Stimulated activated CD8-positive, alpha-beta memory T cell treated with anti-CD3 and anti-CD28 coated beads, Interleukin-7, amount 100 ng/mL, for 1 hour (primary cell): ENCODE measurements at places on chromosomes 16 and 17.

GRCh38 chr17:64244165-64244564 is 18.9 kb downstream of the TEX2 start:
- no peak for DNase-seq

DNA sequence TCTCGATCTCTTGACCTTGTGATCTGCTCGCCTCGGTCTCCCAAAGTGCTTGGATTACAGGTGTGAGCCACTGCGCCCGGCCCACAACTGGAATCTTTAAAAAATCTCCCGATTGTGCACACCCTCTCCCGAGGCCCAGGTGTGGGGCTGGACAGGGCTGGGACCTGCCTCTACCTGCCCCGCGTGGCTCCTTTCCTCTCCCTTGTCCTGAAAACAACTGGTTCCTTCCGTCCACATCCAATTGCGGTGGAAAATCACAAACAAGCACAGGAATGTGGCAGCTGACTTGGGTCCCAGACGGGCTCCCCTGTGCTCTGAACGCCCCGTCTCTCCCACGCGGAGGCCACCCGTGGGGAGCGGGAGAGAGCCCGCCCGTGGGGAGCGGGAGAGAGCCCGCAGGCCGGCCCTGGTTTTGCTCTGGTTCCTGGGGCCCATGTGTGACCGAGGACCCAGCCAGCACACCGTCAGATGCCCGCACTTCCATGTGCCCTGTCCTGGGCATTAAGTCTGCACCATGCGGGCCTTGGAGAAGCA is 3.0 kb upstream of the TMEM204 start:
- DNase-seq = no peak

GRCh38 chr16:48632137-48632774 is 22.3 kb upstream of the N4BP1 start:
- DNase-seq = no peak

- DNase-seq = no peak
Measured at GRCh38 chr17:59778996-59779395, 71.5 kb downstream of the VMP1 start.

GRCh38 chr17:72456075-72456474 is 335.3 kb downstream of the SOX9 start:
- no peak for DNase-seq

- no peak for DNase-seq
Measured at GRCh38 chr16:68022278-68022727, 729 bp downstream of the DDX28 start.

GRCh38 chr16:64544859-64545258 is 577.0 kb downstream of the CDH11 start:
- DNase-seq = no peak

GRCh38 chr17:36612323-36612722 is 10.9 kb downstream of the MRM1 start:
- no peak for DNase-seq

GRCh38 chr16:82639666-82640336 is 13.0 kb downstream of the CDH13 start:
- DNase-seq = no peak

- DNase-seq = no peak
Measured at GRCh38 chr16:23855010-23855409, 19.2 kb downstream of the PRKCB start.

DNA sequence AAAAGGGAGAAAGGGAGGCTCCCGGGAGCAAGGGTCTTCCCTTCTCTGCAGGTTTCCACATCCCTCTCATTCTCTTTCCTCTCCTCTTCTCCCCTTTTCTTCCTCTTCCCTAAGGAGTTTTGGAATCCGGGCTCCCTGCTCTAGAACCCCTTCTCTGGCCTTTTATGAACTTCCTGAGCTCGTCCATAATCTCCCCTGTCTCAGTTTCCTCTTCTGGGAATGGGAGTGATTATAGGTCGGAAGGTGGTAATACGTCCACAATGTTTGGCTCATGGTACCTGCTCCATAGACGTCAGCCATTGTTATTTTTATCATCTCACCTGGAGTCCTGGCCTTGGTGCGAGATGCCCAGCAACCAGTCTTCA is 467 bp upstream of the EMP2 start:
- no peak for DNase-seq

DNA sequence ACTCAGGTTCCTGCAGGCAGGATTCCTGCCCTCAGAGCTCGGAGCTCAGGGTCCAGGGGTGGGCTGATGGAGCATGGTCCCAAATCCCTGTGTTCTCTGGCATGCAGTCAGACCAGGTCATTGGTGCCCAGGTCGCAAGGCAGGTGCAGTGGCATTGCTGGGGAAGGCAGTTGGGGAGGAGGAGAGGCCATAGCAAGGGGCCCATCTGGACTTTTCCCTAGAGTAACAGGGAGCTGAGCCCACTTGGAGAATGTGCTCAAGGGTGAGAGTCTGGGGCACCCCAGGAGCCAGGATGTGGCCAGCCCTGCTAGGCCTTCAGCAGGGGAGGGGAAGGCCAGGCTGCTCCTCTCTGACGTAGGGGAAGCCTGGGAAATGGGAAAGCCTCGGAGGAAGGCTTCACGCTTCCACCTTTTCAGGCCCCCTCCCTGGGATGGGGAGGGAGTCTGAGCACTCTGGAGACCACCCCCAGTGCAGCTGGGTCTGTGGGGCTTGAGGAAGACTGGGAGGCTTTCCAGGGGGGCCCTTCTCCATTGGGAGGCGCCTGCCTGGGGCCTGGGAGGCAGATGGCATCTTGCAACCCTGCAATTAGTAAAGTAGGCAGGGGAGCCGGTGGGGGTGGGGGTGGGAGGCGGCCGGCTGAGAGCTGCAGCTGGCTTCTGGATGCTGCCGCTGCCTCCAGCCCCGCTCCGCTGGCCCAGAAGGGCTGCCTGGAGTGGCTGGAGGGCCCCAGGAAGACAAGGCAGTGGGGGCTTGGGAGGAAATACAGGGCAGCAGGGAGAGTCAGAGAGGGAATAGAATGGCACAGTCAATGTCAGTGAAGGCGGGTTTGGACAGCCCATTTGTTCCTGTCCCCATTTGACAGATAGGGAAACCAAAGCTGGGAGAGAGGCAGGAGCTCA is 21.1 kb upstream of the DOK4 start:
- no peak for DNase-seq

- DNase-seq = no peak
Measured at GRCh38 chr16:6557353-6558023, 775.2 kb upstream of the RBFOX1 start.

GRCh38 chr16:85579191-85579590 is 33.9 kb upstream of the GSE1 start:
- no peak for DNase-seq

DNA sequence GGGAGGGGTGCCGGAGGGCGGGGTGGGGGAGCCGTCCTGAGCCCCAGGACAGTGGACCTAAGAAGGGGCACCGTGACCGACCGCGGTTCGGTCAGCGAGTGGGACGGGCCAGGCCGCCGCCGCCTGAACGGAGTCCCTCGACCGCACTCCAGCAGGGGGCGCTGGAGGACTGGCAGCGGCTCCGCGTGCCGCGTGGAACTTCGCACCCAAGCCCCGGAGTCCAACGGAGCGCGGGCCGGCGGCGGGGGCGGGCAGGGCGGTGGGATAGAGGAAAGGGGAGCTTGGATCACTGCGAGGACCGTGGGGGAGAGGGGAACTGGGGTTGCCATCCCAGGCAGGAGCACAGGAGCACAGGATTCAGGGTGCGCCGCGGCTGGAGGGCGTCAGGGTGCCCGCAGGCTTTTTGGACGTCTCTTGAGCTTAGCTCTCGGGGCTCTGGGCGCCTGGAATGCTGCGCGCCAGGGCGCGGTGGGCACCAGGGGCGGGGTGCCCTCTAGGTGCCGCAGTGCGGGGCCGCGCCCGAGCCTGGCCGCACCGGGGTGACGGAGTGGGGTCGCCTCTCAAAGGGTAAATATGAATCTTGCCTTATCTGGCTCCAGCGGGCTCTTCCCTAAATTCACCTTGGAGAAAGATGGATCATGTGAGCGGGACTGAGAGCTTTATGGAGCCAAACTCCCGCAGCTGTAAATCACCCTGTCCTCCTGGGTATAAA is 379 bp upstream of the OTOP2 start:
- peak; percentile 25 for DNase-seq

DNA sequence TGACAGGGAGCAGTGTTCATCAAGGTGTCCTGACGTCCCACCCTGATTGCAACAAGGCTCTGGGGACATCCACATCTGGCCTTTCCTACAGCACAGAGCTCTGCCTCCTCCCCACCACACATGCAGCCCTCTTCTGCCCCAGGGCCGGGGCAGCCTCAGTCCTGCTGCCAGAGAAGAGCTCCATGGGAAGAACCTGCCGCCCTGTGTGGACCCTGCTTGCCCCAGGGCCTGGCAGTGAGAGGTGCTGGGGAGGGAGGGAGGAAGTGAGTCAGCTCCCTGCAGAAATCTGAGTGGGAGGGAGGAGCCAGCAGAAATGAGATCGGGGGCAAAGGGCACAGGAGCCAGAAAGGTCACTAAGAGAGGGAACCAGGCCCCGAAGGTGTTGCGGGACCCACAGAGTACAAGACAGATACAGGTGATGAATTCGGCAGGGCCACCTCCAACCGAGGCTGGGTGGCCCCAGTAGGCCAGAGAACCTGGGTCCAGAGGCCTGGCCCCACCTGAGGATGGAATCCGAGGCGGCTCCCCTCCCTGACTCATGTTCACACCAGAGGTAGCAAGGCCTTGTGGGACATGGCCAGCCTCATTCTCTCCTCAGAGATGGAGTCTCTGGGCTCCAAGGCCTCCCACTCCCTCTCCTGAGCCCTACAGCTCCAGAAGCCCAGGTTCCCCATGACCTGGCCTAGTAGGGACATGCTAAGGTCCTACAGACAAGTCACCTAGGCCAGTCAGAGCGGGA is 24.8 kb downstream of the MYO18A start:
- no peak for DNase-seq

- no peak for DNase-seq
Measured at GRCh38 chr17:7046127-7046724, 2.3 kb upstream of the SLC16A11 start.

DNA sequence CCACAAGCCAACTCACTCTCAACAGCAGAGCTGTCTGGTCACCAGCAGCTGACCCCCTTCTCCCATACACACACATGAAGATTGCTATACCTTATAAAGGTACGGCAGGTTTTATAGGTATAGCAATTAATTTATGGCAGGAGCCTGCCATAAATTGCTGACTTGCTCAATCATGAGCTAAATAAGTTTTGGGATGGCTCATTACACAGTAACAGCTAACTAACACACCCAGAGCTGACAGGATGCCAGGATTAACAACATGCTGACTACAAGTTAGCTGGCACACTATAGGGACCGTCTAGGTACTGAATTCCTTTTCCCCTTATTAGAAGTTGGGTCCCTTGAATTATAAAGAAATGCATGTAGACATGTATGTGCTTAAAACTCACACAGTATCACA is 150.3 kb upstream of the KCNJ18 start:
- DNase-seq = no peak

GRCh38 chr16:78195797-78196196 is 96.3 kb downstream of the WWOX start:
- DNase-seq = no peak

GRCh38 chr17:76504117-76504516 is 2.9 kb upstream of the RHBDF2 start:
- no peak for DNase-seq

GRCh38 chr17:48644910-48645557 is 18.9 kb upstream of the HOXB9 start:
- DNase-seq = no peak

DNA sequence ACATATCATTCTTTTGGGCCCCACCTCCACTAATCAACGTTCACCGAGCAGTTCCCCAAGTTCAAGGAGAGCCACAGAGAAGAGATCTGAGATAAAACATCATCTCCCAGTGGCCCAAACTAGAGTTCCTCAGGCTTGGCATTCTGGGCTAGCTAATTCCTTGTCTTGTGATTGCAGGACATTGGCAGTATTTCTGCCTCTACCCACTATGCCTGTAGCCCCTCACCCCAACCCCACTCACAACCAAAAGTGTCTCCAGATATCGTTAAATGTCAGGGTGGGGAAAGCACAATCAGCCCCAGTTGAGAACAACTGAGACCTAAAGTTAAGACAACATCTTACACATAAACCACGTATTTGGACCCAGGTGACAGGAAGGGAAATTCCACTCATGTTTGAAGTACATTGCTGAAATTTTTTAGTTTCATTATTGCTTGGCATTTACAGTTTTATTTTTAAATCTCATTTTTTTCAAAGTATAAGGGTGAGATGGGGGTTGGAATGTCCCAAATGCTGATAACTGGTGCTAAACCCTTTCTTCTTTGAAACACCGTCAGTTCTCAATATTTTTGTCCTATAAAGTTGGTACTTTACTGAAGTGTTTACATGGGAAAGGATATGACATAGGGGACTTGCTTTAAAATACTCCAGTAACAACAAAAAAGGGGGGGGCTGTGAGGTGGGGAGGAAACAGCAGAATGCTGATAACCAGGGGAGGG is 13.6 kb downstream of the ZC3H7A start:
- DNase-seq = no peak

DNA sequence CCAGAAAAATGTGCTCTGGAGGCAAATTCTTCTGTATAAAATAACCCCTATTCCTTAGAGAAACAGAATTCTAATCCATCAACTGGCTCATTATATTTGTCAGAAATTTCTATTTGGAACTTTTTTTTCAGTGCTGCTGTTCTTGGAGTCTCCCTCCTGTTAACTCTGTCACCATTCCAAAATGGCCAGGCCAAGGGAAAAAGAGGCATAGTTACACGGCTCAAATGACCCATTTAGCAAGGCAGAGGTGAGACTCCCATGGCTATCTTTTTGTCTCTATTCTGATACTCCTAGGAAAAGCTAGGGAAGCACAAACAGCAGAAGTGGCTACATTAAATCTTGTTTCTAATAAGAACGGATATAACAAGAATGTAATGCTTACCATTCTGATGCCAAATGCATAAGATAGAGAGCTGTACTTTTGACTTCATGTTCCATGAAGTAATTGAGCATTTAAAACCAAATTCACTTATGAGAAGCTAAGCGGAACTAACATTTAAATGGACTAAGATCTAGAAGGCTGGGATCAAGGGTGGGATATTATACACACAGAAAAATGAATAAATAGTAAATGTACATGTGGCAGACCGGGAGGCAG is 64.4 kb upstream of the CORO6 start:
- DNase-seq = no peak

DNA sequence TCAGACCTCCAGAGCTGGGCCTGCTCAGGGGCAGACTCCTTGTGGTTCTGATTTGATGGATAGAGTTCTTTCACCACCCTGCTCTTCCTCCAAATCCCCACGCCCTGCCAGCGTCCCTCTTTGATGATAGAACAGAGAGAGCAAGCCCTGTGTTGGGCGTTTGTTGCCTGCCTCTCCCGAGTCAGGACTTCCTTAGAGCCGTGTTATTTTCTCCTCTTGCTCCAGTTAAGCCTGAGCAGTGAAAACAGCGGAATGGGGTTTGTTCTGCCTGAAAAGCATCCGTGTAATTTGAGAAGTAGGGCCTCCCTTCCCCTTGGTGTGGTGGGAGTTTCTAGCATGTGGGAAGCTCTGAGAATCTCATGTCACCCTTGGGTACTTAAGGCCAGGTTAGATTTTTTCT is 22.1 kb downstream of the TMEM94 start:
- DNase-seq = no peak
